Right renal cortex interstitium (tissue), 3 donors: ENCODE measurements at places on chromosomes 1 and 21. TPM values are rescaled to one million over a fixed set of nuclear protein-coding genes. Genes with fewer than 3 reads are reported as not detected.

USH2A gene
- 0.22 TPM for polyA plus RNA-seq

DNA sequence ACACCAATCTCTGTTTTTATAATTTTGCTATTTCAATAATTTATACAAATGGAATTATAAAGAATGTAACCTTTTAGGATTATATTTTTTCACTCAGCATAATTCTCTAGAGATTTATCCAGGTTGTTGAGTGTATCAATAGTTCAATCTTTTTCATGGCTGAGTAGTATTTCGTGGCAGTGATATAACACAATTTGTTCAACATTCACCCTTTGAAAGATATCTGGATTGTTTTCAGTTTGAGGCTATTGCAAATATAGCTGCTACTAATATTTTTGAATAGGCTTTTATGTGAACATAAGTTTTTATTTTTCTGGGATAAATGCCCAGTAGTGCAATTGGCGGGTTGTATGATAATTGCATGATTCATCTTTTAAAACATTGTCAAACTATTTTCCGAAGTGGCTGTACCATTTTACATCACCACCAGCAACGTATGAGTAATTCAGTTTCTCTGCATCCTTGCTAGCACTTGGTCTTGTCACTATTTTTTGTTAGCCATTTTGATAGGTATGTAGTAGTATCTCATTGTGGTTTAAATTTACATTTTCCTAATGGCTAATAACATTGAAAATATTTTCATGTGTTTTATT, 55.6 kb upstream of the ABCD3 start:
- DNase-seq, result no peak

DNA sequence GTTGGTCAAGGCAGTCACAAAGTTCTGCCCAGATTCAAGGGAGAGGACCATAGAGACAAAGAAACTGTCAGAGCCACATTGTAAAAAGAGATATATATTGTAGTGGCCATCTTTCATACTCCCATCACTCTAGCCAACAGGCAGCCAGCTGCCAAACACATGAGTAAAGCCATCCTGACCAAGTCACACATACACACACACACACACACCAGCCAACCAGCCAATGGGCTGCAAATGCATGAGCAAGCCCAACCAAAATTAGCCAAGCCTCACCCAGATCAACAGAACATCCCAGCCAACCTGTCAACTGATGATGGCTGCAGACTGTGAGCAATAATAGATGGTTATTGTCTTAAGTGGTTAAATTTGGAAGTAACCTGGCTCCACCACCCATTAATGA, 120.7 kb downstream of the SEC16B start:
- DNase-seq, result no peak

DNA sequence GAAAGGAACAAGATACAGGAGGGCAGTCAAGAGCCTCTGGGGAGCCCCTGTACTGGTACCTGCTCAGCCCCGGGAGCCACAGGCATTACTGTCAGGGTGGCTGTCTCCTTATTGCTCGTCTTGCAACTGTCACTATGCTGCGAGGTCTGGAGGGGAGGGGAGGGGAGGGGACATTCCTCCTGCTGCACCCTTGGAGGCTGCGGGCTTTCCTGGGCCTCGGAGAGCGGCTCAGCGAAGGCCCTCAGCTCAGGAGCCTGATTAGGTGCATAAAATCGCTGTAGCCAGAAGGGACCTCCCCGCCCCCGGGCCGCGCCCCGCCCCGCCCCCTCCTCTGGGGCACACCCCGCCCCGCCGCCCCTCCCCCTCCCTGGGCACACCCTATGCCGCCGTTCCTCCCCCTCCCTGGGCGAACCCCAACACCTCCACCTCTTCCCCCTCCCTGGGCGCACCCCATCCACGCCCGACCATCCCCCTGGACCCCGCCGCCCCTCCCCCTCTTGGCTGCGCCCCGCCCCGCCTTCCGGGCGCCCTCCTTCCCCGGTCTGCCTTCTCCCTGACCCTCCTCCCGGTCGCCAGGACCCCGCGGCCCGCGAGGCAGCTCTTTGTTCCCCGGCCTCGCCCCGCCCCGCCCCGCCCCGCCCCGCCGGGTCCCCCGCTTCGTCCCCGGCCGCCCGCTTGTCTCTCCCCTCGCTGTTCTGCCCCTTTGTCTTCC, 35.5 kb downstream of the CACHD1 start:
- no peak for DNase-seq

- no peak for DNase-seq
Observed at GRCh38 chr1:78577257-78578100, 42.8 kb upstream of the IFI44L start.

GRCh38 chr1:16144325-16145029, 11.4 kb downstream of the EPHA2 start:
- DNase-seq, result no peak

GRCh38 chr1:223227031-223227430, 84.0 kb upstream of the TLR5 start:
- no peak for DNase-seq

C8B gene
- polyA plus RNA-seq, result 0.28 TPM
